ENCODE measurements at places on chromosomes 1 and 21.

- no peak for DNase-seq
Measured at GRCh38 chr1:229597877-229598276, 28.0 kb downstream of the TAF5L start.

- DNase-seq: no peak
Measured at GRCh38 chr1:202201266-202201665, 7.7 kb downstream of the LGR6 start.

- no peak for DNase-seq
Measured at GRCh38 chr21:38773099-38774061, 32.3 kb upstream of the ETS2 start.

DNA sequence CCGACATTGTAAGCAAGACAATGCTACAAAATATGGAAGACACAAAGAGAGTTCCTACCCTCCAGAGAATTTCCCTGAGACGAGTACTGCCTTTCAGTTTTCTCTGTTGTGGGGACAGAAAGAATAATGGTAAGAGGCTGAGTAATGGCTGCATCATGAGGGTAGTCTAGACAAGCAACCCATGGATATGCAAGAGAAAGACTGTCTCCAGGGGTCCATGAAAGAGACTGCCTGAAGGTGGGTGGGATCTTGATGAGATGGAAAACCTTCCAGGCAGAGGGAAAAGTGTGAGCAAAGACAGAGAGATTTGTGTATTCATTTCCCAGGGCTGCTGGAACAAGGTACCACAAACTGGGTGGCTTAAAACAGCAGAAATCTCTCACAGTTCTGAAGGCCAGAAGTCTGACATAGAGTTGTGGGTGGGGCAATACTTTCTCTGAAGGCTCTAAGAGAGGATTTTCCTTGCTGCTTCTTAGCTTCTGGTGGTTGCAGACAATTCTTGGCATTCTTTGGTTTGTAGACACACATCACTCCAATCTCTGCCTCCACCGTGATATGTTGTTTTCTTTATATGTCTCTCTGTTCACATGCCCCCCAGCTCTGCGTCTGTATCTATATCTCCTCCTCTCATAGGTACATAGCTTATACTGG is 41.4 kb downstream of the ANP32E start:
- DNase-seq: no peak

DNA sequence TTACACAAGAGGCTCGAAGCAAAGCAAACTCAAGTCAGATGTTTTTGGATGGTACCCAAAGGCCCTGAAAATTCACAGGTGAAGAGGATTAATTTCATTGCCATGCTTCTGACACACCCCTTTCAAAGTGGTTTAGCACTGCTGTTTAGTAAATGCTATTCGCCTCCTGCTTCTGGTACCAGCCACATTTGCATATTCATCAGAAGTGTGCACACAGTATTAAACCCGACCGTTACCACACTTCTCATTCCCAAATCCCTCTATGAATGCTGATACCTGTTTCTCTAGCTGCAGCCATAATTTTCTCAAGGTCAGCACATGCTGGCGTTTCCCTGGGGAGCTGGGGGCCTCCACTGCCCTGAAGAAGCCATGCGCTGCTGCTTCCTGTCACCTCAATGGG is 179.8 kb upstream of the DAB1 start:
- no peak for DNase-seq

Data from ecto neural progenitor cell (in vitro differentiated cells).